ENCODE measurements at places on chromosomes 1 and 21.

DNA sequence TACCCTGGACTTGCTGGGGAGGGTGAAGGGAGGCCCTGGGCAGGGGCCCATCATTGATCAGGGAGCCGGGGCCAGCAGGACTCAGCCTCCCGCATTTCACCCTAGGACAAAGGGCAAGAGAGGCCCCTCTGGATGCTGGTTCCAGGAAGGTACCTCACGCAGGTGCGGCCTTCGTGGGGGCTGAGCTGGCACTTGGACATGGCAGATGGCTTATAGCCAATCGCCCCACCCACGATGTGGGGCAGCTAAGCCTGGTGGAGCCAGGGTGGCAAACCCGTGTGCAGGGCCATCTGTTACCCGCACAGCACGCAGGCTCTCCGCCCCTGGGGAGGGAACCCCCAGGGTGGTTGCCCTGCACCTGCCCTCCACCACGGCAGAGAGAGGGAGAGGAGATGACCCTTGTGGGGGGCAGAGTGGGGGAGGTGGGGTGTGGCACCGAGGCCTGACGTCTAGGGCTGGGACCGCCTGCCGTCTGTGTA is 2.5 kb downstream of the TFF3 start:
- DNase-seq: no peak

- DNase-seq: no peak
These were observed 141.0 kb upstream of the JUN start for GRCh38 chr1:58924821-58925220.

DNA sequence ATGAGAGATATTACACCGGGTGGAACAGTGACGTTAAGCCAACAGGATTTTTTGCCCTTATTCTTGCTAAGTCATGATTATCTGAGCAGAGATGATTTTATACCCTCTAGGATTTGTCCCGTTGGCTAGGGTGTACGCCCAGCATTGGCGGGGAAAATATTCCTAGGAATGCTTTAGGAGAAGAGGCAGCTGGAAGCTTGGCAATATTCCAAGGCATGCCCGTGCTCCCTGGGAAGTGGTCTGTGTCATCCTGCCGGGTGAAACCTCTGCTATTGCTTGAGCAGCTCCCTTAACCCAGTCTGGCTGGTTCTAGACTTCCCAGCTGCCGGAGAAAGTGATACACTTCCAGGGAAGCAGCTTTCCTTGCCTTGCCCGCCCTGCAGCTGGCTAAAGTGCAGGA is 16.2 kb downstream of the CHRNB2 start:
- peak; percentile 27 for DNase-seq

DNA sequence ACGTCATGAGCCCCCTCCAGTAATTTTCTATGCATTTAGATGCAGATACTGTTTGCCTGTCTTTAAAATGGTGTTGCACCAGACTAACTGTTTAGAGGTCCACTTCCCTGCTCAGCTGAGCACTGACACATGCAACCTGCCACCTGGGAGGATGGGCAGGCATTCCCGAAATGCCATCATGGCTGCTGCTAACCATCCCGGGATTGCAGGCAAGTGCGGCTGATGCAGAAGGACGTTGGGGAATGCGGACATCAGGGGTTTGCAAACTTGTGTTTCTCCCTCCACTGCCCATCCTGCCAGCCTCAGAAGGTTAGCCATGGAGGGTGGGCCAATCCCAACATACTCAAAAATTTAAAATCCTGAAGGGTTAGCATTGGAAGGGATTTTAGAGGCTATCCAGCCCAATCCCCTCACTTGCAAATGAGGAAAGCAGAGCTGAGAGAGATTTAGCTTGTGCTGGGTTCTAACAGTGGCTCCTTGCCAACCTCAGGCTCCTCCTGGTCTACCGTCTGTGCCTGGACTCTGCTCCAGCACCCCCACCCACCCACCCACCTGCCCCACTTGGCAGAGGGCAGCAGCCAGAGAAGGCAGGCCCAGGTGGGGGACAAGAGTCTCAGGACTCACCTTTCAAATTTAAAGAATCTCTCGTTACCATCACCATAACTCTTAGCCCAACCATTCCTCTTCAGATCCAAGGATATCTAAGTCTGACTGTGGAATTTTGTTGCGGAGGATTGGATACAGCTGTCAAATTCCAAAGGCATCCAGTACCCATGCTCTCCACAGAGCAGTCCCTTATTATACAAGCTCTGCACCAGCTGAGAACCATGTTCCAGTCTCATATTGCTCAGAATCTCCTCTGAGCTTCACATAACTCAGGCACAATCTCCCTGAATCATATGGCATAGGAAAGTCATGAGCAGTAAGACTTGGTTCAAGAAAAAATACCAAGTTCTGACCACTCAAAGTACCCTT is 34.2 kb downstream of the HIVEP3 start:
- DNase-seq: peak; percentile 30

Measured in fibroblast of skin of back (primary cell).